ENCODE measurements at places on chromosomes 12 and 14.

GRCh38 chr12:5003025-5003666 is 40.5 kb upstream of the KCNA5 start:
- DNase-seq, result peak; percentile 60

DNA sequence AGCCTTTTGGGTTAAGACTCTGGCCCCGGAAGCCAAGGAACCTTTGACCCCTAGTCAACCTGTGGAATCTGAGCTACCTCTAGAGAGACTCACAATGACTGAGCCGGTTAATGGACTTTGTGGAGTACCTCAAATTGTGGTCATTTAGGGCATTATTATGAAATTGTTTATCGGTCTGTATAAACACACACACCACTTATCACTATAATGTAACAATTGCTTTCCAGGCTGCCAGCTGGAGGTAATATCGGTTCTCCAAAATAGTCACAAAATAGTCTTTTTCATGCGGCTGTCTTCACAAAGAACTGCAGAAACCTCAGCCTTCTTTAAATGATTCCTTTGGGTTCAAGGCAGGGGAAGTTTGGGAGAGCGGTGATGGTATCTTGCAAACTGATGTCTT is 144.2 kb downstream of the DACT1 start:
- no peak for DNase-seq

DNA sequence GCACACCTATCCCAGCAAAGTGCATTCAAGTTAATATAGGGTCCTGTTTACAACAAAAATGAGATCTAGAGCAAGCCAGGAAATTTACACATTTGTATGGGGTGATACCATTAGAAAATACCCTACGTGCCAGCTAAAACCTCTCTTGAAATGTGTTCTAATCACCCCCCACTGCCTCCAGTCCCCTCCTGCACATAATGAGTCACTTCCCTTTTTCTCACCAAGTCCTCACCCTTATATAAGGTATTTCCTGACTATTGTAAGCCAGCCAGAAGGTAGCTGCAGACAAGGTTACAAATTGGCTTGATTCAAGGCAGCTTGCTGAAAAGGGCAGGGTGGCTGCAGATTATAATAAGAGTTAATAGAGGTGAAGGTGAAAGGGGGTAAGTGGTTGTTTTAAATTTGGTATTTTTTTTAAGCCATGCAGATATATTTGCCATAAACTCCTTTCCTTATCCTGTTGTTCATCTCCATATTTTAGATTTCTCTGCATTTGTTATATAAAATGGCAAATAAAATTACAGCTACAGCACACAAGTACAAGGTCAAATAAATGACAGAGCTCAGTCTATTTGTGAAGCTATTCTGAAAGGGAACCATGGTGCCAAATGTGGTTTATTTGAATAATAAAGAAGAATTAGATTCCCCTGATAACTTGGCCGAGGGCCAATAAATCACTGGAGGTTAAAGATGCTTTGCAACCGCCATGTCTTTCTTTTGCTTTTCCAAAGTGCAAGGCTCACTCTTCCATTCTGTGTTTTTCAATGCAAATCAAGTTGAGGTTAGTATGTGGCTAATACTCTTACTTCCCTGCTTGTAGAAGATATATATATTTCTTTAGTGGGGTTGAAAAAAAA is 385.9 kb downstream of the EGLN3 start:
- DNase-seq, result peak; percentile 30

- no peak for DNase-seq
Measured at GRCh38 chr12:112986291-112986800, 8.0 kb downstream of the OAS2 start.

- DNase-seq, result no peak
Measured at GRCh38 chr14:33561488-33562175, 389.2 kb downstream of the EGLN3 start.

- peak; percentile 54 for DNase-seq
Measured at GRCh38 chr12:68497107-68497506, 113.6 kb upstream of the RAP1B start.

GRCh38 chr12:109607618-109608017 is 34.0 kb downstream of the MVK start:
- no peak for DNase-seq

- DNase-seq, result no peak
Measured at GRCh38 chr12:19070341-19070740, 59.2 kb upstream of the PLEKHA5 start.

- no peak for DNase-seq
Measured at GRCh38 chr12:9740106-9740750, 7.3 kb upstream of the CLECL1 start.

DNA sequence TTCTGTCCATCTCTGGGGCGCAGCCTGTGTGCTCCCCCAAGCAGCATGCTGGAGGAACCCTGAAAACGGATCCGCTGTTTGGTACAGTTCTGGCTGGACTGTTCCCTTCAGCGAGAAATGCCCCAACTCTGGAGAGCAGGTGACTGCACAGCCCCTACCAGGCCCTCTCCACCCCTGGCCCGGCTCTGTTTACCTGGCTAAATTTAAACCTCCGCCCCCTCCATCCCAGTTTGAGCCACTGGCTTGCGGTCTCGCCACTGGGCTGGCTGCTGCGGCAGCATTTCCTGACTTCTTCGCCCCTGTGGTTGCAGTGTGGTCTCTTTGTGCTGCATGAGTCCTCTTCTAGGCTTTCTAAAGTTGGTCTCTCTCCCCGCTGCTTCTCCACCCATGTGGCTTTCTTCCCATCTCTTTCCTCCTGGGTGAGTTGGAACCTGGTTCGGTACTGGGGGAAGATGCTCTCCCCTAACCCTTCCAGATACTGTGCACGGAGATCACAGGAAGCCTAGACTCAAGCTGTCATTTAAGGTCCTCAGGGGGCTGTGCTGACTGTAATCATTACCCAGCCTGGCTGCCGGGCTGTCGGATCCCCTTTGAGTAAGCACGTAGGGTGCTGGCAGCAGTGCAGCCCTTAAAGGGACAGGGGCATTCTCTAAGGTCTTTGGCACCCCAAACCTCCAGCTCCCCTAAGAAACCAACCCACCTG is 60.6 kb downstream of the FBXL14 start:
- no peak for DNase-seq

DNA sequence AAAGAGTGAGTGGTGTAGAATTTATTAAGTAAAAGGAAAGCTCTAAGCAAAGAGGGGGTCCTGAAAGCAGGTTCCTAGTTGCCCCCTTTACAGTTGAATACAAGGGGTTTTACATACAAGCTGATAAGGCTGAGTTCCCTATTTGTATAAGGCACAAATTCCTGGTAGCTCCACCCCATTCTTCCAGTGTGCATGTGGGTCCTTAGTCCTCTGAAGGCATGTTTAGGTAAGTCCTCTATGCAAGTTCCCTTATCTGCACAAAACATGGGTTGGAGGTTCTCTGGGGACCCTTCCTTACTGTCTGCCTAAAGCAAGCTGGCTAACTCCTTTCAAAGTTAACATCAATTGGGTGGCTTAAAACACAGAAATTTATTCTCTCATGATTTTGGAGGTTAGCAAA is 2.9 kb upstream of the FAR2 start:
- DNase-seq, result no peak

GRCh38 chr12:118344829-118345228 is 27.9 kb downstream of the TAOK3 start:
- no peak for DNase-seq

- no peak for DNase-seq
Measured at GRCh38 chr12:106733660-106734059, 40.8 kb upstream of the RIC8B start.

DNA sequence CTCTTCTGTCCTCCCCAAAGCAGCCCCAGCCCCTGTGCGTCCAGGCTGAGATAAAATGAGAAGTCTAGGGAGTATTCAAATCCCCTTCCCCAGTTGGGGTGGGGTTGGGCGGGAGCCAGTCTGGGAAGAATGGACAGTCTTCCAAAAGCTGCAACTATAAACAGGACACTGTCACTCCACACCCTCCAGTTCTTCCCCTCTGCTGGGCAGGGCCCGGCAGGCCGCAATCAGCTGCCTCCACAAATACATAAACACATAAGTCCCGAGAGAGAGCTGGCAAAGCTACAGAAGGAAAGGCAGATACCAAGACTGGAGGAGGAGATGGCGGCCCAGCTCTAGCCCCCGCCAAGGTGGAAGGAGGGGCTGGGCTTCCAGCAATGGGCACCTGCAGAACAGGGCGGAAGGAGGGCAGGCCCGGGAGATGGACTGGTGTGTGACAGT is 12.7 kb downstream of the LTBP2 start:
- DNase-seq, result no peak

- no peak for DNase-seq
Measured at GRCh38 chr12:76623931-76624330, 64.4 kb upstream of the OSBPL8 start.

DNA sequence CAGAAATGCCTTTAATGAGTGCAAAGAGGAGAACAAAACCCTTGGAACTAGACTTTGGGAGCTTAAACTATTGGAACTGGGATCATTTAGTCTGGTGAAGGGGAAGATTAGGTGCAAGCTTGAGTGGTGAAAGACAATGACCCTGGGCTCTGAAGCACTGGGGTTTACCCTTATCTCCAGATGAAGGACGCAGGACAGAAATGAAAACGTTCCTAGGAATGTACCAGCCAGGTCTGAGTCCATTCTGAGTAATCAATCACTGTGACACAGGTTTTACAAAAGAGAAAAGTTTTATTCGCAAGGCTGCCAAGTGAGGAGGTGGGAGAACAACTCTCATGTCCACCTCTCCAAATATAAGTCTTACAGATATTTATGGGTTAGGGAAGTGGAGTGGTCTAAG is 249.1 kb downstream of the LRIG3 start:
- no peak for DNase-seq

DNA sequence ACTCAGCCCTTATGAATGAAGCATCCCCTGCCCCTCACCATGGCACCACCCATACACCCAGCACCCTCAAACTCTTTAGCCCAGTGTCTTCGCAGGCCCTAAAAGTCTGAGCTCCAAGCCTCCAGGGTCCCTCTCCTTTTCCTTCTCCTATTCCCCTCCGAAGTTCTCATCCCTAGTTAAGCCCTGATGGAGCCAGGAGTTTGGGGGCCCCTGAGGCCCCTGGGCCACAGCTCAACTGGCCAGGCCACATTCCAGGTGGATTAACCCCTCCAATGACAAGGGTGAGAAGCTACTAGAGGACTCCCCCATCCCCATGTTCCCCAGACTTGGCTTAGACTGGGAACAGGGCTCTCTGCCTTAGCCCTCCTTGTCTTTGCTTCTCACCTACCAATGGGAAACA is 2.6 kb downstream of the RARG start:
- no peak for DNase-seq

- DNase-seq, result no peak
Measured at GRCh38 chr14:51109651-51110050, 14.7 kb upstream of the TRIM9 start.

DNA sequence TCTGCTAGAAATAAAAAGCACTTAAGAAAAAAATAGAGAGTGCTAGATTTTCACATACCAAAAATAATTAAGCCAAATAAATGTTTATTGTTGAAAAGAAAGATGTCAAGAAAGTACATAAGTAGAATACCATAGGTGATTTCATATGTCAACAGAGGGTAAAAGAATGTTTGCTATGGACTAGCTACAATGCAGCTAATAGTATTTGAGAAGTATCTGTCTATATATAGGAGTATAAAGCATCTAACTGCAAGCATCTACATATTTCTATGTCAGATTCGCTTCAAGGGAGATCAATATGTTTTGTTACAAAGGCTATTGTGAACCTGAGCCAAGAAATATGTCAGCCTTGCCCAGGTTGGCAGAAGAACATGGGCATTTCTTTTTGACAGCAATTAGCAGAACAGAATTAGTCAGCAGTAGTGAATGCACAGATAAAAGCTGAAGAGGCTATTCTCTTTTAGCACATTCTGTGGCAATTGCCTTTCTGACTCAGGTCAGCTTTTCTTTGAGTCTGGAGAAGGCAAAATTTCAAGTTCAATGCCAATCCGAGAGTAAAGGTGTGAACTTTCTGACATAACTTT is 140.1 kb downstream of the ALG10B start:
- DNase-seq, result no peak

GRCh38 chr12:23084236-23084995 is 459.4 kb downstream of the ETNK1 start:
- no peak for DNase-seq

GRCh38 chr12:1540690-1541089 is 53.7 kb downstream of the FBXL14 start:
- DNase-seq, result no peak

GRCh38 chr12:65859519-65859918 is 35.2 kb downstream of the HMGA2 start:
- no peak for DNase-seq

GRCh38 chr14:100826391-100827100 is 628 bp downstream of the MEG3 start:
- DNase-seq, result no peak

DNA sequence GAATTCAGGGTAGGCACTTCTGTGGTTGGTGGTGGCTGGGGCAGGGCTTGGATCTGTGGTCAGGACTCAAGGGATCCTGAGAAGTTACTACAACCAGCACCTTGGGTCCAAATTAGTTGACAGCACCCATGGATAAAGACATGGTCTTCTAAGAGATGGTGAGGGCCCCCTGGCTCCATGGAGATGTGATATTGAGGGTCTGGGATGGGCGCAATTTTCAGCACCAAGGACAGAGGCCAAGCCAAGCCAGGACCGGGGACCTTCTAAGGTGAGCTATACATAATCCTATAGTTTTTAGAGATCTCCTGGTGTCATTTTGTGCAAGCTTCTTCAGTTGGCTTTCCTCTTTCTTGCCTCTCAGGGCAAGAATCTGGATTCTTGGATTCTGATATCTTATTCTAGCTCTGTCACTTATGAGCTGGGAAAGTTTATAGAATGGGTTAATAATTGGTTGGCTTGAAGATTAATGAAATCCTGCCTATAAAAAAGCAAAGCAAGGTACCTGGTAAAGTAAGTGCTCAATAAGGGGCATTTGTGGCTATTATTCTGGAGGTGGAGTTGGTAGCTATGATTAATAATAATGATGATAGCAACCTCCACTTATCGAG is 130.1 kb upstream of the LHX5 start:
- DNase-seq, result no peak

DNA sequence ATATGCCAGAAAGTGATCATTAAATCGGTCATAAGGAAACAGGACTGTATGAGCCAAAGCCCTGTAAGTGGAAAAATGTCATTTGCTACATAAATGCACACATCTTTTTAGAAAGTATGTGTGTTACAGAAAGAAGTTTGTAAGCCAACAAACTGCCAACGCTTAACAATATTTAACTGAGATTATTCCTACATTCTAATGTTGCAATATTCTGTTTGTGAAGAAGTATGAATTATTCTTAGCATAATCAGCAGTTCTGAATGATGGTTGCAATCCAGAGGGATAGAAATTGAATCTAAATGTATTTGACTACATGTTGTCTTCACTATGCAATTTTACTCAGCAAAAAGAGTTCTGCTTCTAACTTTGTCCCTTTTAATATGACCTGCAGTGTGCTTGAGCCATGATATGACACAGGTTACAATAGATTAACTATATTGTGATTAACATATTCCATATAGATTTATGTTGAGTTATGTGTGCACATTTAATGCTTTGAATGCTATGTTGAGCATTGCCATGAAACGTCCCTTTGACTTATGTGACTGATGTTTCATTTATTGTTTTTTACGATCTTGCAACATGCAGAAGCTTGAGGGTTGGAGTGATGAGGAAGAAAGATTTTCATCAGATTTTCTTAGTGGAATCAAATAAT is 66.8 kb upstream of the PTPRQ start:
- DNase-seq, result no peak

- no peak for DNase-seq
Measured at GRCh38 chr12:66036317-66036716, 94.2 kb downstream of the LLPH start.

- peak; percentile 79 for DNase-seq
Measured at GRCh38 chr14:81402123-81402495, 2.0 kb upstream of the STON2 start.
